ENCODE measurements at places on chromosomes 6 and 20. TPM values are rescaled to one million over a fixed set of nuclear protein-coding genes. Genes with fewer than 3 reads are reported as not detected.

The GJA1 gene
- total RNA-seq: 530 TPM

The SLC12A5 gene
- 8.7 TPM for total RNA-seq

The PARD6B gene
- total RNA-seq: 27.4 TPM

The EBF4 gene
- total RNA-seq: 4.3 TPM

The RBPJL gene
- total RNA-seq: not detected

The PCMTD2 gene
- total RNA-seq: 52.0 TPM

The KIF6 gene
- total RNA-seq: 0.88 TPM

The TOX2 gene
- 1.7 TPM for total RNA-seq

The MYBL2 gene
- total RNA-seq: 165 TPM

The SMLR1 gene
- total RNA-seq: not detected

The PNPLA1 gene
- not detected for total RNA-seq

The SEL1L2 gene
- not detected for total RNA-seq

The C20orf202 gene
- total RNA-seq: 0.13 TPM

The PRND gene
- total RNA-seq: not detected

- DNase-seq: no peak
- H3K4me3 ChIP-seq: no peak overlapping the region
- no peaks in the 10 kb centered on the region for H3K4me1 ChIP-seq
Measured at GRCh38 chr6:154395316-154395715, 38.7 kb upstream of the IPCEF1 start.

GRCh38 chr6:28081486-28081751, 1.1 kb downstream of the ZNF165 start:
- H3K27ac ChIP-seq: no peak overlapping the region
- H3K36me3 ChIP-seq: peaks cover 30% of the 10 kb centered on the region
- H3K4me1 ChIP-seq: no peaks in the 10 kb centered on the region
- H3K4me3 ChIP-seq: peak overlapping the region; percentile 99

- H3K27ac ChIP-seq: no peak overlapping the region
- no peak overlapping the region for H3K4me3 ChIP-seq
- no peak for DNase-seq
- H3K27me3 ChIP-seq: no peaks in the 10 kb centered on the region
- H3K36me3 ChIP-seq: no peaks in the 10 kb centered on the region
- H3K4me1 ChIP-seq: no peaks in the 10 kb centered on the region
Measured at GRCh38 chr20:24816431-24816830, 132.6 kb upstream of the CST7 start.

GRCh38 chr6:108947114-108947854, 99.1 kb downstream of the ARMC2 start:
- H3K36me3 ChIP-seq: no peaks in the 10 kb centered on the region
- peaks cover 2% of the 10 kb centered on the region for H3K4me1 ChIP-seq
- no peaks in the 10 kb centered on the region for H3K27me3 ChIP-seq

- DNase-seq: no peak
- peaks cover 4% of the 10 kb centered on the region for H3K4me1 ChIP-seq
- H3K4me3 ChIP-seq: no peak overlapping the region
Measured at GRCh38 chr6:136582711-136583471, 32.7 kb upstream of the MAP7 start.

DNA sequence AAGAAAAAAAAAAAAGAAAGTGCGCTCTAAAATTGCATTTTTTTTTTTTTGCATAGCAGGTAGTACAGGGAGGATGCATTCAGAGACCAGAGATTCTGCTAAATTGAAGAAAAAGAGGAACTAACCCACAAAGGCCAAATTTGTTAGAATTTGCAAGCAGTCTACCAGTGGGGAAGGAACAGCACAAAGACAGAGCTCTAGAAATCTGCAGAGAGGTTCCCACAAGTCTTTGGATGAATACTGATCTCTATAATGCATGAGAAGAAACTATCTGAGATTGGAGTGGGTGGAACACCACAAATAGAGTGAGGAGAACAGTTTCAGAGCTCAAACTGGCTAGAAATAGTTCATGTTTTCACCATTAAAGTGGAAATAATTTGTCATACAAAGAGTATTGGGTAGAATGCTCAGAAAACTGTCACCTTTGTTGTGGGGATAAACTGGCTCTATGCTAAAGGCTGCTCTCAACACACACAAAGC, 79.6 kb upstream of the AHI1 start:
- H3K4me3 ChIP-seq: no peak overlapping the region
- H3K4me1 ChIP-seq: peaks cover 5% of the 10 kb centered on the region
- H3K27me3 ChIP-seq: no peaks in the 10 kb centered on the region
- no peak overlapping the region for H3K27ac ChIP-seq
- no peaks in the 10 kb centered on the region for H3K36me3 ChIP-seq
- no peak for DNase-seq

- no peak for DNase-seq
- H3K36me3 ChIP-seq: no peaks in the 10 kb centered on the region
- 0 out of 3 replicates have a peak overlapping the region, but pooled peaks have one; percentile 54 for H3K4me3 ChIP-seq
- no peak overlapping the region for H3K27ac ChIP-seq
- peaks cover 6% of the 10 kb centered on the region for H3K4me1 ChIP-seq
- no peaks in the 10 kb centered on the region for H3K27me3 ChIP-seq
Measured at GRCh38 chr6:91654793-91655192, 1067.9 kb upstream of the MAP3K7 start.

DNA sequence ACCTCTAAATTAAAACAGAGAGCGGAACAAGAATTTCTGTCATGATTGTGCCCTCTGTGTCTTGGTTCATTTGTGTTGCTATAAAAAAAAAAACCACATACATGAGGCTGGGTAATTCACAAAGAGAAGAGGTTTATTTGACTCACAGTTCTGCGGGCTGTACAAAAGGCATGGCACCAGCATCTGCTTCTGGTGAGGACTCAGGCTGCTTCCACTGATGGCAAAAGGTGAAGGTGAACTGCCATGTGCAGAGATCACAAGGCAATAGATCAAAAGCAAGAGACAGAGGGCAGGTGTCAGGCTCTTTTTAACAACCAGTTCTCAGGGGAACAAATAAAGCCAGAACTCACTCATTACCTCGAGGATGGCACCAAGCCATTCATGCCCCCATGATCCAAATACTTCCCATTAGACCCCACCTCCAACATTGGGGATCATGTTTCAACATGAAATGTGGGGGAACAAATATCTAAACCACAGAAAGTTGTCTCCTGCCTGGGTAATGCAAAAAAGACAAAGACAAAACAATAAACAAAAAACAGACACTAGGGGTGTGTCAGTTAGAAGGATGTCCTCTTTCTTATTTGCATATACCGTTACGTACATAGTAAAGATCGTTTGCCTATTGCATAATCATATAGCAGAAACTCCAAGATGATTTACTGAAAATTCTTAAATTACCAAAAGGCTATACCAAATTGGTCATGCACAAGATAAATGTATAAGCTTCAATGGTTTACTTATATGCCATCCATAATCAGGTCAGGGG, 17.0 kb downstream of the SERPINB9 start:
- H3K4me1 ChIP-seq: peaks cover 3% of the 10 kb centered on the region
- DNase-seq: no peak
- no peak overlapping the region for H3K4me3 ChIP-seq

GRCh38 chr20:47468290-47469050, 33.2 kb upstream of the NCOA3 start:
- no peak for DNase-seq
- no peaks in the 10 kb centered on the region for H3K4me1 ChIP-seq
- H3K27ac ChIP-seq: no peak overlapping the region
- no peaks in the 10 kb centered on the region for H3K27me3 ChIP-seq
- no peak overlapping the region for H3K4me3 ChIP-seq

GRCh38 chr6:18742406-18742805, 355.3 kb downstream of the RNF144B start:
- H3K4me1 ChIP-seq: no peaks in the 10 kb centered on the region
- H3K27ac ChIP-seq: no peak overlapping the region
- no peak overlapping the region for H3K4me3 ChIP-seq
- H3K27me3 ChIP-seq: no peaks in the 10 kb centered on the region

DNA sequence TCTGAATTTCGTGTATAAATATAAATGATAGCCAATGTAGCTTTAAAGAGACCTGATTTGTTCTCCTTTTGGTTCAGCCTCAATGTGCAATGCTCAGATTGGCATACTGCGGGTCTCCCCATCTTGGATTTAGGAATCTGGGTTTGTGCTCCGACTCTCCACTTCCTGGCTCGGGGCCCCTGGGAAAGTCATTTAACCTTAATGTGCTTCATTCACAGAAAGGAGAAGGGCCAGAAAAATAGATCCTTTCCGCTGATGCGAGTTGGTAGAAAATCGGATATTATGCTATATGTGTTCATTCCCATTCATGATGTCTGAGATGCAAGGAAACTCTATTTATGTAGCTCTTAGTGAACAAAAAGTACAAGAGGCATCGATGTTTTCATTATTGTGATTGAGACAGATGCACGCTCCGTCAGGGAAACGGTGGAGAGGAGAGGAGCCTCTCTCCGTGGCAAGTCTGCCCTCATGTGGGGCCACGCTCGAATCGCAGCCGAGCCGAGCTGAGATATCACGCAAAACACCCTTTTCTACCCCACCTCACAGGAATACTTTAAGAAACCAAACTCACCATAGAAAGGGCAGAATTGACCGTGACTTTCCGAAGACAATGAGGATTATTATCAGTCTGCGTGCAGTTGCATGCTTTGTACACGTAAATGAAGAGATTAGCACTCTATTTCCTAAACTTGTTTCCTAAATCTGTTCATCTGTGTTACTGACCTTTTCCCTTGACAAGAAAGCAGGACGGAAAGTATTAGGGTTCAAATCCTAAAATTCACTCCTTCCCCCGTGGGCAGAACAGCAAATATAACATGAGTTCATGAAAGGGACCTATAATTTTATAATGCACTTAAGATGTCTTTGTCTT, 136.6 kb downstream of the COL9A1 start:
- no peak overlapping the region for H3K27ac ChIP-seq
- no peaks in the 10 kb centered on the region for H3K36me3 ChIP-seq
- peak; percentile 64 for DNase-seq
- no peaks in the 10 kb centered on the region for H3K4me1 ChIP-seq
- H3K4me3 ChIP-seq: no peak overlapping the region
- no peaks in the 10 kb centered on the region for H3K27me3 ChIP-seq

DNA sequence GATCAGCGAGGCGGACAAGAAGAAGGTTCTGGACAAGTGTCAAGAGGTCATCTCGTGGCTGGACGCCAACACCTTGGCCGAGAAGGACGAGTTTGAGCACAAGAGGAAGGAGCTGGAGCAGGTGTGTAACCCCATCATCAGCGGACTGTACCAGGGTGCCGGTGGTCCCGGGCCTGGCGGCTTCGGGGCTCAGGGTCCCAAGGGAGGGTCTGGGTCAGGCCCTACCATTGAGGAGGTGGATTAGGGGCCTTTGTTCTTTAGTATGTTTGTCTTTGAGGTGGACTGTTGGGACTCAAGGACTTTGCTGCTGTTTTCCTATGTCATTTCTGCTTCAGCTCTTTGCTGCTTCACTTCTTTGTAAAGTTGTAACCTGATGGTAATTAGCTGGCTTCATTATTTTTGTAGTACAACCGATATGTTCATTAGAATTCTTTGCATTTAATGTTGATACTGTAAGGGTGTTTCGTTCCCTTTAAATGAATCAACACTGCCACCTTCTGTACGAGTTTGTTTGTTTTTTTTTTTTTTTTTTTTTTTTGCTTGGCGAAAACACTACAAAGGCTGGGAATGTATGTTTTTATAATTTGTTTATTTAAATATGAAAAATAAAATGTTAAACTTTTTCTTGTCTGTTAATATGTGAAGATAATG, 2.2 kb downstream of the HSPA1B start:
- H3K4me1 ChIP-seq: peaks cover 2% of the 10 kb centered on the region
- no peak overlapping the region for H3K27ac ChIP-seq
- peaks cover 3% of the 10 kb centered on the region for H3K36me3 ChIP-seq
- peak overlapping the region; percentile 88 for H3K4me3 ChIP-seq
- DNase-seq: no peak

GRCh38 chr6:44310241-44310640, 2.9 kb downstream of the AARS2 start:
- H3K4me3 ChIP-seq: no peak overlapping the region
- no peak for DNase-seq
- H3K36me3 ChIP-seq: peaks cover 57% of the 10 kb centered on the region

- H3K27me3 ChIP-seq: no peaks in the 10 kb centered on the region
- H3K36me3 ChIP-seq: no peaks in the 10 kb centered on the region
- DNase-seq: no peak
- no peak overlapping the region for H3K4me3 ChIP-seq
Measured at GRCh38 chr6:169172946-169173345, 80.7 kb downstream of the THBS2 start.

DNA sequence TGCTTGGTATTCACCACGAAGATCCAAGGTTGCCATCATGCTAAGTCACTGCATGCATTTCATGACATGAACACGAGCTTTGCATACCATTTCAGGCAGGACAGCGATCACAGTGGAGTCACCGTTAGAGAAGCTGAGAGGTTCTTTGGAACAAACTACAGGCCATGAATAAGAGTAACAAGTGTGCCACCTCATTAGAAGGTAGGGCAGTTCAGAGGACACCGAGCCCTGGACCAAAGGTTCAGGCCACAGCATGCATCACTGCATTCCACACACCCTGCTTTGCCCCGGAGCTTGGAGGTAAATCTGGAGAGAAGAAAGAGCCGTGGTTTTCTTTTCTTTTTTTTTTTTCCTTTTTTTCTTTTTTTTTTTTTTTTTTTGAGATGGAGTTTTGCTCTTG, 66.9 kb upstream of the CDH4 start:
- H3K36me3 ChIP-seq: no peaks in the 10 kb centered on the region
- no peak for DNase-seq
- H3K27me3 ChIP-seq: peaks cover 2% of the 10 kb centered on the region
- H3K4me3 ChIP-seq: no peak overlapping the region

- no peak overlapping the region for H3K4me3 ChIP-seq
- H3K4me1 ChIP-seq: peaks cover 2% of the 10 kb centered on the region
- H3K36me3 ChIP-seq: no peaks in the 10 kb centered on the region
- no peak overlapping the region for H3K27ac ChIP-seq
- DNase-seq: no peak
Measured at GRCh38 chr6:6788394-6789032, 200.0 kb downstream of the LY86 start.

- no peak for DNase-seq
- no peaks in the 10 kb centered on the region for H3K4me1 ChIP-seq
- H3K27ac ChIP-seq: no peak overlapping the region
- H3K36me3 ChIP-seq: no peaks in the 10 kb centered on the region
- H3K27me3 ChIP-seq: no peaks in the 10 kb centered on the region
Measured at GRCh38 chr6:141252828-141253608, 879.7 kb upstream of the GJE1 start.

GRCh38 chr6:72733045-72733444, 111.2 kb downstream of the KCNQ5 start:
- no peak for DNase-seq
- H3K36me3 ChIP-seq: no peaks in the 10 kb centered on the region
- no peak overlapping the region for H3K4me3 ChIP-seq
- no peaks in the 10 kb centered on the region for H3K4me1 ChIP-seq
- no peak overlapping the region for H3K27ac ChIP-seq
- no peaks in the 10 kb centered on the region for H3K27me3 ChIP-seq

- H3K27me3 ChIP-seq: no peaks in the 10 kb centered on the region
- no peak overlapping the region for H3K4me3 ChIP-seq
- DNase-seq: no peak
Measured at GRCh38 chr6:84601366-84601765, 163.0 kb downstream of the TBX18 start.

GRCh38 chr6:90730151-90730673, 143.3 kb upstream of the MAP3K7 start:
- peaks cover 5% of the 10 kb centered on the region for H3K36me3 ChIP-seq
- H3K27ac ChIP-seq: no peak overlapping the region
- no peak for DNase-seq
- H3K4me1 ChIP-seq: no peaks in the 10 kb centered on the region
- H3K27me3 ChIP-seq: no peaks in the 10 kb centered on the region
- H3K4me3 ChIP-seq: no peak overlapping the region
